NCI-H510A (cell line): ENCODE measurements at places on chromosomes 1 and 21.
A peak's percentile ranks its signal among the peaks of the same experiment; 100 is the strongest.

GRCh38 chr1:14949836-14950713 is 203.5 kb upstream of the TMEM51 start:
- no peak for DNase-seq

DNA sequence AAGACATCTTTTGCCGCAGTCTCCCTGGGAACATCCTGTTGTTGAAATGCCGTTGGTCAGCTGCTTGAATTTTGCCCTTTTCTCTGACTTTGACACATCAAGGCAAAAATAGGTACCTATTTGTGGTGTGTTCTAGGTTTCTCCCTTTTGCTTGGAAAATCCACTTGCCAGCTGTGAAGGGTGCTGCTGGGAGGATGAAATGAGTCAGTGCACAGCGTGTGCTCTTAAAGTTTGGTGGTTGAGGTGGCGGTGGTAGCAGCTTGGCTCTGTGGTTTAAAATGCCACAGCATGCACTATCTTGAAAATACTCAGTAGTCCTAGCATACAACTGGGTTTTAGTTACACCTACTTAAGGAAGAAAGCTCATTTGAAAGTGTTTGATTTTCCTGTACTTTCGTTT is 183.8 kb downstream of the DHRS3 start:
- DNase-seq: no peak

GRCh38 chr1:11364170-11364569 is 91.2 kb downstream of the UBIAD1 start:
- no peak for DNase-seq

- DNase-seq: no peak
Observed at GRCh38 chr1:153642161-153642560, 8.3 kb downstream of the CHTOP start.

DNA sequence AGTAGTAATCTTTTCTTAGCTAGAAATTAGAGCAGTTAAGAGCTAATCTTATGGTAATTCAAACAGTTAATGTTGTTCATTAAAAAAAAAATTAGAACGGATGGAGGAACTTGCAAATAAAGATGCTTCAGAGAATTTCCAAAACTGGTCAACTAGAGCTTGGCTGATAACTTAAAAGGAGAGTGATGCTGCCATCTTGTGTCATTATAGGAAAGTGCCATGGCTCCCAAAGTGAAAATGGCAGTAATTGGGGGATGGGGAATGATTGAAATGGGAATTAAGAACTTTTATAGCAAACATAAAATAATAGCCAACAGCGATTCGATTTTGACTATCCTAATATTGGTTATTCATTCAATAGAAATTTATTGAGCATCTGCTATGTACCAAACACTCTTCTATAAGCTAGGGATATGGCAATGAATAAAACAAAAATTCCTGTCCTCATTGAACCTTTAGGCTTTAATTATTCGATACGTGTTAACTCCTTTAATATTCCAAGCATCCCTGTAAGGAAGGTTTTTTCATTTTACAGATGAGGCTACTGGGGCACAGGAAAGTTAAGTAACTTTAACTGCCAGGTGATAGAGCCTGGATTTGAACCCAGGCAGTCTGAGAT is 5.7 kb upstream of the PLPP3 start:
- DNase-seq: no peak

GRCh38 chr1:39283858-39284257 is 79.4 kb downstream of the MACF1 start:
- peak; percentile 78 for DNase-seq

DNA sequence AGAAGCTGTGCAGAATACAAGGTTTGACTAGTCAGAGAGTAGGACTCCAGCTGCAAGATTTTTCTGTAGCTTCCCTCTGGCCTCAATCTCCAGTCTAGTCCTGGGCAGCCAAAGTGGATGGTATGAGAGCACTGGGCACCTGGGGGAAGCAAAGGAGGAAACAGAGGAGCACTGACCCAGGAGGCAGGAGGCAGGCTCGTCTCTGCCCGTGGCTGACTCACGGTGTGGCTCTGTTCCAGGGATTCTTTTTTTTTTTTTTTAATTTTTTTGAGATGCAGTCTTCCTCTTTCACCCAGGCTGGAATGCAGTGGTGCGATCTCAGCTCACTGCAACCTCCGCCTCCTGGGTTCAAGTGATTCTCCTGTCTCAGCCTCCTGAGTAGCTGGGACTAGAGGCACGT is 4.1 kb upstream of the NPPB start:
- no peak for DNase-seq

DNA sequence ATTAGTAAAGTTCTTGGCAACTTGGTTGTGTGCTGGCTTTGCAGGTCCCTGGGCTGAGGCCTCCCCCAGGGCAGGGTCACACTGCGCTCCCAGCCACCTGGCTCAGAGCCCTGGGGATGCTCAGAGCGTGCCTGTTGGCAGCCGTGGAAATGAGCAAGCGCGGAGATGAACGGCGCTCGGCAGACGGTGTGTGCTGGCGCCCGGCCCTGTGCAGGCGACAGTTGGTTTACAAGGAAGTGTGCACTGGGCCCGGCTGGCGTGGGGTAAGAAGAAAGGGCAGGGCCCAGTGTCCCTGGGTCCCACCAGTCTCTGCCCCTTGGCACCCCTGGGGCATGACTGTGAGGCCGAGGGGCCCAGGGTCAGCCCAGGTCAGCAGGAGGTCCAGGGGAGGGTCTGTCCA is 25.7 kb upstream of the PEX10 start:
- DNase-seq: no peak

DNA sequence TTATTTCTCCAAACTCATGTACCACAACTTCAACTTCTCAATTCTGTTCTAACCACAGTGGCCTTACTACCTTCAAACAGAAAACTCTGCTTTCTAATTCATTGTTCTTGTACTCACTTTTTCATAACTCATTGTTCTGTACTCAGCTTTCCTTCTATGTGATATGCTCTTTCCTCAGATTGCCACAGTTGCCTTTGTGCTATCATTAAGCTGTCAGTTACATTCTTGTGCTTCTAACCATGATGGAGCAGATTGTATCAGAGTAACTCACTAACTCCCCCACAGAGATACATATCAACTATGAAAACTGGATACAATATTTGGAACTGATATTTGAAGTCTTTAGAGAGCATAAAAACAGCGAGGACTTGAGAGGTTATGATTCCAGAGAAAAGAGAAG is 1213.7 kb downstream of the KCNT2 start:
- DNase-seq: no peak

- DNase-seq: no peak
Observed at GRCh38 chr1:172914501-172915144, 136.1 kb downstream of the TNFSF18 start.

- DNase-seq: no peak
Observed at GRCh38 chr1:73903092-73903491, 294.9 kb downstream of the LRRIQ3 start.

DNA sequence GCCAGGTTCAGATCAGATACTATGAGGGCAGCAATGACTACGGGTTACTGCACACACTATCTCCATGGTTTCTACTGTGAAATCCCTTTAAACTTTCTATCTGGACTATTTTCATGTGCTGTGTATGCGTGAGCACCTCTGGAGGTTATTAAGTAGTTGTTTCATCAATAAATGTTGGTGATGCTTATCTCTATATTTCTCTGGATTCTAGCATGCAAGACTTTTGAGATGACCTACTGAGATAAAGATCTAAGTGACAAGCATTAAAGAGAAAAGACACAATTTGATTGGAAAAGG is 194.0 kb downstream of the NRIP1 start:
- no peak for DNase-seq

DNA sequence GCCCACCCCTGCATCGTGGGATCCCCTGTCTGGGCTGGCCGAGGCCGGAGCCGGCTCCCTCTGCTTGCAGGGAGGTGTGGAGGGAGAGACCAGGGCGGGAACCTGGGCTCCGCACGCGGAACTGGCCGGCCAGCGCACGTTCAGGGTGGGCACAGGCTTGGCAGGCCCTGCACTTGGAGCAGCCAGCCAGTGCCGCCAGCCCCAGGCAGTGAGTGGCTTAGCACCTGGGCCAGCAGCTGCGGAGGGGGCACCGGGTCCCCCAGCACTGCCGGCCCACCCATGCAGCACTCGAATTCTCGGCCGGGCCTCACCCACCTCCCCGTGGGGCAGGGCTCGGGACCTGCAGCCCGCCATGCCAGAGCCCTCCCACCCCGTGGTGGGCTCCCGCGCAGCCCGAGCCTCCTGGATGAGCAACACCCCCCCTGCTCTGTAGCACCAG is 422.6 kb downstream of the AMY1C start:
- no peak for DNase-seq

- DNase-seq: no peak
Observed at GRCh38 chr1:244356376-244356775, 95.3 kb downstream of the ADSS2 start.

DNA sequence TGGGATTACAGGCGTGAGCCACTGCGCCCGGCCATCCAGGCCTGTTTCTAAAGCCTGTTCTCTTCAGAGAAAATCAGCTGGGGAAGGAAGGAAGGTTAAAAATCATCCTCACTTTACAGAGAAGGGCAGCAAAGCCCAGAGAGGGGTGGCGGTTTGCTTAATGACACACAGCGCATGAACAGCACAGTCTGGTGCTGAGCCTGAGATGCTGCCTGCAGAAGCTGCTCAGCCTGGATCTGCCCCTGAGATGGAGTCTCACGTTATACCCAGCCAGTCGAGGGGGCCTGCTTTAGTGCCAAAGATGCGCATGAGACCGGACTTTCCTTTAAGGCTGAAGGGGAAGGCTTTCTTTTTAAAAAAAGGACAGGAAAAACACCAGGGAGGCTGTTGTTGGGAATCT is 21.3 kb downstream of the HTR6 start:
- DNase-seq: no peak

GRCh38 chr1:14755518-14756252 is 157.2 kb downstream of the KAZN start:
- DNase-seq: no peak

DNA sequence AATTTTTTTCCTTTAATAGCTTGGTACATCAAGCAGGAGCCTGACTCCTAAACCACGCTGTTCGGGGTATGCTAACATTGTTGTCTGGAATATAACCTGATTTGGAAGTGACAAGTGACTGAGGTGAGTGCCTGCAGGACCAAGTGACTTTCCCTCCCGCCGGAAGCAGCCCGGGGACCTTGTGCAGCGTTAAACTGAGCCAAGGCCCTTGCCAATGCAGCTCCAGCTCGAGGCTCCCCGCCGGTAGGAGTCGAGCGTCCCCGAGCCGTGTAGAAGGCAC is 716 bp upstream of the MTARC1 start:
- DNase-seq: peak; percentile 22

DNA sequence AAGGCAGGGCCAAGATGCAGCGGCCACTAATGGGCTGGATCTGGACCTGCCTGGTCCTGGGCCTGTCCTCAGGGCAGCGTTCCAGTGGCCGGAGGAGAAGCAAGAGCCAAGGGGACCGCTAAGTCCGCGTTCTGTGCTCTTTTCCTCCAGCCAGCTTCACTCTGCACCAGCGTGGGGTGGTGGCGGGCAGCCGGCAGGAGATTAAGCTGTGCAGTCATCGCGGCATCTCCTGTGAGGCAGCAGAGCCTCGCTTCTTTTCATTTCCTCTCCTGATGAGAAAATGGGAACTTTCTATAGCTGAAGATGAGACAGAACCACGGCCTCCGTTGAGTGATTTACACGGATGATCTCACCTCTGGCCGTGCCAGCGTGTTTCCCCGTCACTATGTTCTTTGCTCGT is 43.4 kb downstream of the AJAP1 start:
- no peak for DNase-seq

- DNase-seq: no peak
Observed at GRCh38 chr1:5404412-5405203, 587.6 kb downstream of the NPHP4 start.

- DNase-seq: no peak
Observed at GRCh38 chr1:186812570-186812969, 16.2 kb upstream of the PLA2G4A start.

GRCh38 chr21:25638660-25639550 is at the start of gene JAM2:
JAM2 (plus strand) TSS chr21:25639258; CDS start chr21:25639822, 564 bp downstream.
- no peak for DNase-seq

DNA sequence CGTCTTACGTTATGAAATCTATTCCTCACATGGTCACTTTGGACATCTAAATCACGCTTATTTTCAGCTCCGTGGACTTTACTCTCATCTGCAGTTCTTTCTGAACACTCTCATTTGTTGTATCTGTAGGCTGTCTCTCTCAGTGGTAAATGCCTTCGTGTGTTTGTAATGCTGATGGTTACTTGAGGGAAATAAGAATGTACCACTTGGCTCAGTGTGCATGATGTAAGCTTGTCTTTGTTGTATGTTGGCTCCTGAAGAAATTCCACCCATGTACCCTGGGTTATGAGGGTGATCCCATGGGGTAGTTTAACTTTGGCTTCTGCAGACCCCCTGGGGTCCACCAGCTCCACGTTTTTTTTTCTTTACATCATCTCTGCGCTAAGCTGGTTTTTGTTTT is 378.4 kb downstream of the SETD4 start:
- no peak for DNase-seq

DNA sequence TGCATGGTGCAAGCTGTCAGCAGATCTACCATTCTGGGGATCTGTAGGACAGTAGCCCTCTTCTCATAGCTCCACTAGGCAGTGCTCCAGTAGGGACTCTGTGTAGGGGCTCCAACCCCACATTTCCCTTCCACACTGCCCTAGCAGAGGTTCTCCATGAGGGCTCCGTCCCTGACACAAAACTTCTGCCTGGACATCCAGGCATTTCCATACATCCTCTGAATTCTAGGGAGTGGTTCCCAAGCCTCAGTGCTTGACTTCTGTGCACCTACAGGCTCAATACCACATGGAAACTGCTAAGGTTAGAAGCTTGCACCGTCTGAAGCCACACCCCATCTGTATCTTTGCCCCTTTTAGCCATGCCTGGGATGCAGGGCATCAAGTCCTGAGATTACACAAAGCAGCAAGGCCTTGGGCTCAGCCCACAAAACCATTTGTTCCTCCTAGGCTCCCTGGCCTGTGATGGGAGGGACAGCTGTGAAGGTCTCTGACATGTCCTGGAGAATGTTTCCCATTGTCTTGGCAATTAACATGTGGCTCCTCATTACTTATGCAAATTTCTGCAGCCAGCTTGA is 117.0 kb upstream of the NFIA start:
- no peak for DNase-seq

GRCh38 chr1:241202401-241202800 is 154.6 kb downstream of the RGS7 start:
- no peak for DNase-seq

DNA sequence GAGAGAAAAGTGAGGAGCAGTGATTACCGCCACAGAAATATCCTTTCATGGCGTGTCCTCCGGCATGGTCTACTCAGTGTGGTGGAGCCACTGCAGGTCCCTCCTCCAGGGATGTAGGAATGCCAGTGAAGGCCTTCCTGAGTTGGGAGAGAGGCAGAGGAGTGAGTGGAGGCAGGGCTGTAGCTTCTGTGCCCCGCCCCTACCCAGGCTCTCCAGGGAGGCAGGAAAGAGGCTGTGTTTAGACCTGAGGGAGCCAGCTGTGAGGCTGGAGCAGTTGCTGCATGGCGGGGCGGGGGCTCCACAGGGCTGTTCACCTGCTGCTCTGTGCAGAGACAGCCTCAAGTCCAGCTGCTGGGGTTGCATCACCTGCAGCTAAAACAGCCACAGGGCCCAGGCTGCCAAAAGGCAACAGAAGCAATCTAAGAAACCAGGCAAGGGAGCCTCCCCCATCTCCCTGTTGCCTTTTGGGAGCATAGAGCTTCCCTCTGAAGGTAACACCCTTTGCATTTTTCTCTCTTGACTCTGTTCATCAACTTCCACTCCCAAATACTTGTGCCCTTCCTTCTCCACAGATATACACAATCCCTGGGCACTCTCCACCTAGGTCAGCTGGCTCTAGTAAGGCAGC is 801 bp upstream of the ANXA9 start:
- DNase-seq: peak; percentile 95
